Motor neuron (in vitro differentiated cells): ENCODE measurements at places on chromosomes 13 and 19. TPM values are rescaled to one million over a fixed set of nuclear protein-coding genes. Genes with fewer than 3 reads are reported as not detected.

Gene SHD
- total RNA-seq: 5.5 and 7.3 TPM in 2 replicates

Gene SLITRK5
- total RNA-seq: 9.4 and 10.5 TPM in 2 replicates

Gene IZUMO1
- 0.14 TPM in 1 of 2 replicates, not detected in the other for total RNA-seq

Gene SIGLEC5
- total RNA-seq: not detected in 2 replicates

Gene PSPN
- total RNA-seq: 1.3 and 2.0 TPM in 2 replicates

Gene ERICH4
- total RNA-seq: 0.21 TPM in 1 of 2 replicates, not detected in the other

Gene SRRM5
- total RNA-seq: 0.59 and 0.67 TPM in 2 replicates

Gene CLDN10
- 1.6 and 2.0 TPM in 2 replicates for total RNA-seq

Gene LILRA5
- not detected in 2 replicates for total RNA-seq

Gene PTGIR
- 0.33 and 0.81 TPM in 2 replicates for total RNA-seq

Gene FDX2
- total RNA-seq: 11.9 and 12.7 TPM in 2 replicates

Gene ZNF443
- 9.1 TPM in 2 replicates for total RNA-seq

Gene RFXANK
- total RNA-seq: 67.5 and 89.3 TPM in 2 replicates

Gene CHMP2A
- 139 and 154 TPM in 2 replicates for total RNA-seq

Gene TMEM205
- 116 and 126 TPM in 2 replicates for total RNA-seq

Gene FGF21
- total RNA-seq: 0.16 TPM in 1 of 2 replicates, not detected in the other

Gene SMIM24
- not detected in 2 replicates for total RNA-seq

Gene HSPBP1
- total RNA-seq: 22.1 and 23.0 TPM in 2 replicates

Gene BIVM
- total RNA-seq: 9.0 and 12.3 TPM in 2 replicates

Gene RDH8
- not detected in 2 replicates for total RNA-seq

Gene TMEM238
- total RNA-seq: not detected in 2 replicates

Gene ZFR2
- 7.4 TPM in 2 replicates for total RNA-seq

Gene PRODH2
- not detected in 2 replicates for total RNA-seq

Gene THOP1
- total RNA-seq: 30.0 and 33.9 TPM in 2 replicates

Gene ZNF17
- total RNA-seq: 11.4 and 12.7 TPM in 2 replicates

Gene EPN1
- 23.5 and 49.6 TPM in 2 replicates for total RNA-seq

Gene SLAIN1
- 10.0 and 10.3 TPM in 2 replicates for total RNA-seq

Gene SLC25A41
- 0.41 and 0.48 TPM in 2 replicates for total RNA-seq

Gene ZNF530
- total RNA-seq: 1.1 and 2.5 TPM in 2 replicates

Gene KIR2DL1
- total RNA-seq: not detected in 2 replicates

Gene PABPC3
- 0.30 and 0.52 TPM in 2 replicates for total RNA-seq

Gene RB1
- total RNA-seq: 44.0 and 47.5 TPM in 2 replicates

Gene AP2S1
- 119 and 122 TPM in 2 replicates for total RNA-seq

Gene OR2Z1
- total RNA-seq: not detected in 2 replicates

Gene CDX2
- total RNA-seq: 0.05 and 0.08 TPM in 2 replicates

Gene KCNK6
- total RNA-seq: 0.30 and 0.56 TPM in 2 replicates

Gene TNFSF11
- total RNA-seq: 0.24 TPM in 1 of 2 replicates, not detected in the other

Gene CERS1
- 42.1 and 46.7 TPM in 2 replicates for total RNA-seq

Gene SLC7A10
- total RNA-seq: 0.49 and 0.84 TPM in 2 replicates

Gene ZNF28
- 14.6 and 15.7 TPM in 2 replicates for total RNA-seq

Gene FUT1
- 0.13 and 0.66 TPM in 2 replicates for total RNA-seq

Gene CFAP97D2
- not detected in 2 replicates for total RNA-seq

Gene PTOV1
- 52.7 and 60.1 TPM in 2 replicates for total RNA-seq

Gene KIR3DL1
- total RNA-seq: not detected in 2 replicates

Gene EID2B
- total RNA-seq: 10.4 and 12.9 TPM in 2 replicates

Gene DAPK3
- 47.6 and 51.4 TPM in 2 replicates for total RNA-seq

Gene WASF3
- total RNA-seq: 23.7 and 25.2 TPM in 2 replicates

Gene MYBPC2
- total RNA-seq: not detected in 2 replicates

Gene TBC1D4
- 13.3 TPM in 2 replicates for total RNA-seq

Gene SPRED3
- 0.87 and 2.0 TPM in 2 replicates for total RNA-seq

Gene PPP6R1
- 23.3 and 23.9 TPM in 2 replicates for total RNA-seq

Gene SSC5D
- total RNA-seq: 0.64 and 1.6 TPM in 2 replicates

Gene ESD
- 143 and 151 TPM in 2 replicates for total RNA-seq

Gene CYP4F2
- 0.55 TPM in 1 of 2 replicates, not detected in the other for total RNA-seq

Gene NLRP9
- not detected in 2 replicates for total RNA-seq

Gene GIPR
- total RNA-seq: 0.90 and 6.0 TPM in 2 replicates

Gene MAG
- 0.73 TPM in 1 of 2 replicates, not detected in the other for total RNA-seq
